ENCODE measurements at places on chromosomes 5 and 9.

GRCh38 chr9:87184956-87185642, 237.8 kb upstream of the GAS1 start:
- no peak for DNase-seq

DNA sequence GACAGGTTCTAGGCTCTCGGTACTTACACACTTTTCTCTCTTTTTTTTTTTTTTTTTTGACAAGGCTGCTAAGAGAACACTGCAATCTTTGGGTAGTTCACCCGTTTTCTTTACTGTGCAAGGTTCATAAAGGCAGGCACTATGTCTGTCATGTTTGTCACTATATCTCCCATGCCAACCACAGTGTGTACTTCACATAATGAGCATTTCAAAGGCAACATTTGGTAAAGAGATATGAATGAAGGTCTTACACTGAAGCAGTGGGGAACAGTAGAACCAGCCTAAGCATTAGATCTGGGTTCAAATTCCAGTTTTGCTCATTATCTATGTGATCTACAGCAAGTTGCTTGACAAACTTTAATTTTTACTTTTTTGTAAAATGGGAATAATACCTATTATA, 1.5 kb upstream of the HMGCR start:
- DNase-seq = no peak

- no peak for DNase-seq
Measured at GRCh38 chr5:17106521-17106920, 110.9 kb upstream of the BASP1 start.

DNA sequence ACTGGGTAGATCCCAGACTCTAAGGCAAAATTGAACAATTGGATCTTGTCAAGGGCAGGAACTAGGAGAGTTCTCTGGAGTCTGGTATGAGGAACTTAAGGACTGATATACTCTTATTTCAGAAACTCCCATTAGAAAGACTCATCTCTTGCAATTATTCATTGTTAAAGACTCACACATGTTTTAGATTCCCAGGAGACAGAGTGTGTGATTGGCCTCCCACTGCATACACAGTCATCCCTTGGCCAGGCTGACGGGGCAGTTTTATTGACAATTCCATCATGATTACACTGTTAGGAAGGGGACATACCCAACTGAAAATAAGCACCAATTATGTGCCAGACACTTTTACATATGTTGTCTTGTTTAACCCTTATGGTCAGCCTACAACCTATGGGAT, 347.2 kb downstream of the DMAC1 start:
- DNase-seq = no peak

DNA sequence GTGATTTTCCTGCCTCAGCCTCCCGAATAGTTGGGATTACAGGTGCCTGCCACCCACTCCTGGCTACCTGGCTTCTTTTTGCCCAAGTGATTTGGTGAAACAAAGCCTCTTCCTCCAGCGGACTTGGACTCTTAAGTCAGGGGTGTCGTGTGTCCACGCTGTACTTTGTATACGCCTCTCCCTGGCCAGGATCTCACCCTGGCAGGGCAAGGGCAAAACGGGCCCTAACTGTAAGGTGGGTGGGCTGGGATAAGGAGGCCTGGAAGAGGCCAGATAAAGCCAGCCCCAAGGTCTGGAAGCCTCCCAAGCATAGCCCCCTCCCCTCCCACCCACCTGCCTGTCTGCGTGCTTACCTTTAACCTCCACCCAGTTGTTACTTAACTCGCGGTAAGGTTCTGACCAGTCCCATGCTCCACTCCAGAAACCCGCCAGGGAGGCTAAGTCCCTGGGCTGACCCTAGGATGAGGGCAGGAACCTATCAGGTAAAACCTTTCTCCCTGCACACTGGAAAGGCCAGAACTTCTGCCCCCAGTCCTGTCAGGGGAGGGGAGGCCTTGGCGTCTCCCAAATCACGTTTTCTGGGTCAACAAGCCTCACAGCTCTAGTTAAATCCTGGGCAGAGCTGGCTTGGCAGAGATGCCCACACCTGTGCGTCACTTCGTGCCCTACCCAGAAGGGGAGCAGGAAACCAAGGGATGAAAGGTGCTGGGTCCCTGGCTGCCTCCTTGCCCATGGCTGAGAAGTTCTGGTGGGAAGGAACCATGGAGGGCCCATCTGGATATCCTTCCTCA, 8.4 kb downstream of the CDK9 start:
- no peak for DNase-seq

- DNase-seq = no peak
Measured at GRCh38 chr5:134005417-134006061, 764 bp upstream of the VDAC1 start.

GRCh38 chr9:98532574-98532973, 176.2 kb downstream of the GABBR2 start:
- no peak for DNase-seq

DNA sequence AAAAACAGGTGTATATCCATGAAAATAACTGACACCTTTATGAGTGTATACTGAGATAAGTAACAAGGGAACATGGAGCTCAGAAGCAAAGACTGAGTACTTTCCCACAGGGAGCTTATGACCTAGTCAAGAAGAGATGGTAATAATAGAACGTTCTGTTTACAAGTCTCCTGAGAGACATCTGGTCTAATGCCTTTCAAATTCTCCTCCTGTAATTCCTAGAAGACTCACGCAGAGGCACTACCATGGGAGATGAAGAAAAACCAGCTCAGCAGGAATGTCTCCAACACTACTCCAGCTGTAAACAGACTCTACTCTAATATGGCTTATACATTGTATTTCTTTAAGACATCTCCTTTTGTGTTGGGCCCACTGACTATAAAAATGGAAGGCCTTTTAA, 503.6 kb upstream of the TUSC1 start:
- DNase-seq = no peak

GRCh38 chr9:11469745-11470144, 856.9 kb upstream of the PTPRD start:
- no peak for DNase-seq

GRCh38 chr9:126956917-126957686, 42.5 kb downstream of the RALGPS1 start:
- DNase-seq = no peak

DNA sequence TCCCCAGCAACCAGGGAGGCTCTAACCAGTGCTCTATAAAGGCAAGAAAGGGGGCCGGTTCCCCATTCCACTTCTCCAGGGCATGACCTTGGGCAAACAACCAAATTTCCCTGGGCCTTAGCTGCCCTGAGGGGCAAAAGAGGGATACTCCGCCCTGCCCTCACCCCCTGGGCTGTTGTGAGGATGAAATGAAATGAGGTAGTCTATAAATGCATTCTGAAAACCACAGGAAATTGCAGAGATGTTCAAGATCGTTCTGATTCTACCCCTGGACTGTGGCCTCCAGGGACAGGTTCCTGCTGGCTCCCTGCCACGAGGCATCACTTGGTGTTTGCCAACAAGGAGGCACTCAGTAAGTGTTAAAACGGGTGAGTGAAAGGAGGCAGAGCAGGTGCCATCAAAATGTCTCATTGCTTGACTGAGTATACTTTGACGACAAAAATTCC, 5.7 kb downstream of the RAPGEF1 start:
- DNase-seq = no peak

GRCh38 chr5:67647772-67648171, 451.2 kb upstream of the CD180 start:
- DNase-seq = no peak

- DNase-seq = no peak
Measured at GRCh38 chr5:121171834-121172233, 679.8 kb upstream of the FTMT start.

DNA sequence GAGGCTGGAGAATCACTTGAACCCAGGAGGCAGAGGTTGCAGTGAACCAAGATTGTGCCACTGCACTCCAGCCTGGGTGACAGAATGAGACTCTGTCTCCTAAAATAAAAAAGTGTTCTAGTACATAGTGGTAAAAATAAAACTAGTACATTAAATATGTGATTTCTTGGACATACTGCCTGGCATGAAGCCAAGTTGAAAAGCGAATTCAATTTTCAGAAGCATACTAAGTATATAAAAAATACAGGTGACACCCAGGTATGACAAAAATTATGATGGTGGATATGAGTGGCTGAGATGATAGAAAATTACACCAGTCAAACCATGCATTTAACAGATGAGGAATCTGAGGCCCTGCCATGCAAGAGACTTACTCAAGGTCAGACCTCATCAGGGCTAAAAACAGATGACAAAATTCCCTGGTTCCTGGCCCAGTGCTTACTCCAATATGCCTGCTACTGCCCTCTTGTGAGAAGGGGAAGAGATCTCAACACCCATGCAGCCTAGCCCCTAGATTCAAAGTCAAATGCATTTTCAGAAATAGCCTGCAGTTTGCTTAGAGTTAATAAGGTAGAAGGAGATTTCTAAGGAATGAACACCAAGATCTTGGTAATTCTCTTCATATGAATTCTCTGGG, 46.6 kb upstream of the GNPDA1 start:
- DNase-seq = no peak

DNA sequence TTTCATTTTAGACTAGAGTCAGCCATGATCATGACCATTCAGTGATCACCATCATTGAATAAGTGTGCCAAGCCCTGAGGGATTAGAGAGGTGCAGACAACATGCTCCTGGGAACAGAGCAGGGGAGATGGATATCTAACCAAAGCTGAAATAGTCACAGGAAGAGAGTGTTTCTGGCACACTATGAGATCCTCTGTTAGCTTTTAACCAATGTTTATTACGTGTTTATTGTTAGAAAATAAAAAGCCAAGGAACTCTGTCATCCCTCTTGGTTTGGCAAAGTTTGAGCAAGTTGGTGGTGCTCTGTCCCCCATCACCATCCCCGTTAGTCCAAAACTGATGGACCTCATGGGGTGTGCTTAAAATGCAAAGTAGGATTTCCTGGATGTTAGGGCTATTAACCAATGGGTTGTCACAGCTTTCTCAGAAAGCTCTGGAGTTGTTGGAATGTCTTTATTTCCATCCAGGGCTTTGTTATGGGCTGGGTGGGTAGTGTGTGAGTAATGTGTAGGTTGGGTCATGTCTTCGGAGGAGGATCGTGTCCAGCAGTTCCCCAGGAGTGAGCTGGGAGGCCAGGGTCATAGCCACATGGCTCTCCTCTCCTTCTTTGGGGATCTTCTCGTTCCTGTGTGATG, 34.9 kb downstream of the SLC28A3 start:
- DNase-seq = no peak

DNA sequence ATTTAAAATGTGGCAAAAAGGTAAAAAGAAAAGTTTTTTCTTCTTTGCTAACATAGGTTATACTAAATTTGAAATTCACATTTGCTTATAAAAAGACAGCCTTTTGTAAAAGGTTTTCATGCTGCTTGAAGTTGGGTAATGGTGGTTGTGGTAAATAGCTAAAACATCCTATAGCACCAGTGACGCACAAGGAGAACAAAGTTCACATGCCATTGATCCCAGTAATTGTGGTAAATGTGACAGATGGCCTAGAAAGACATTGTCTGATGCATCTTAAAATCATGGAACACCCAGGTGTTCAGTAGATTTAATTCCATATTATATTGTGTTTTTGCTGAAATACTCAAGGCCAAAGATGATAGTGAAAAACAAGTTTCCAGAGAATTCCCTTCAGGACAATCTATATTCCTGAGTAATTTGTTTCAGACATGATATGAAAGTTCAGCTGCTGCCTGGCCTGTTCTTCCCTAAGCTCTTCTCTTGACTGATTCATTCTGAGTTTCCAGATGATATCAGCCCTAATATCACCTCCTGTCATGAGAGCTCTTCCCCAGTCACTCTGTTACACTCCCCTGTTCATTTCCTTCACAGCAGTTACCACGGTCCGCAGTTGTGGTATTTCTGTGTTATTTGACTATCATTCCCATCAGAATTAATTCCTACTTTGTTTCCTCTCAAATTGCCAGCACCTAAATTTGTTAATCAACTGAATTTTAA, 4.6 kb upstream of the FBXL17 start:
- DNase-seq = no peak

DNA sequence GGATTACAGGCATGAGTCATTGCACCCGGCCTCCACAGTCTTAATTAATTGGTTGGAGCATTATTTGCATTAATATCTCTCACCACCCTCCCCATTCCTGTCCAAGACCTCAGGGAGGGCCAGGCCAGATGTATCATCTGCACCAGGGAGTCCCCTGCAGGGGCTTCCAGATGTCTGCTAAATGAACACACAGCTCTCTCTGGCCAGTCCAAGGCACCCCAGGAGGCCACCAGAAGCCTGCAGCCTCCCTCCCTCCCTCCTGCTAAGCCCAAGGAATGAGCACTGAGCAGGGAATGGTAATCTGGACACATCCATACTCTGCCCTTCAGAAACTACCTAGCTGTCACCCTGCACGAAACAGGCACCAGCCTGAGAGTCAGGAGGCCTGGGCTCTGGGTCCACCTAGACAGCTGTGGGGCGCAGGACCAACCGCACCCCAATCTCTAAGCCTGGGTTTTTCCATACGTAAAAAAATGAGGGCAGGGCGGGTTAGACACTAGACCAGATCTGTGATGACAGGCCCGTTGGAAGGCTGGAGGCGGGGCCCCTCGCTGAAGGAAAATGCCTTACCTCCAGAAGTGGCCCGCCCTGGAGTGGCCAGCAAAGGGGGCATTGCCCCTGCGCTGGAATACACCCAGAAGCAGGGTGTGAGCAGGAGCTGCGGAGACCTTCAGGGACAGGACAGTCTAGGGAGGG, 8.3 kb downstream of the CIZ1 start:
- no peak for DNase-seq

DNA sequence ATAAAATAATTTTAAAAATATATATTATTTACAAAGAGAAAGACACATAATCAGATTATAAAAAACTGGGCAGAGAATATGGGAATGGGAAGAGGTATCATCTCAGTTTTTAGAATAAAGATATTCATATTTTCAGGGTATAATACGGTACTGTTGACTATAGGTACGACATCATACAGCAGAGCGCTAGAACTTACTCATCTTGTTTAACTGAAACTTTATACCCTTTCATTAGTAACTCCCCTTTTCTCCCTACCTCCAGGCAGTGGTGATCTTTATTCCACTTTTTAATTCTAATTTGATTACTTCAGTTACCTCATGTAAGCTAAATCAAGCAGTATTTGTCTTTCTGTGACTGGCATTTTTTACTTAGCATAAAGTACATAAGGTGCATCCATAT, 742.1 kb downstream of the MTRR start:
- no peak for DNase-seq

DNA sequence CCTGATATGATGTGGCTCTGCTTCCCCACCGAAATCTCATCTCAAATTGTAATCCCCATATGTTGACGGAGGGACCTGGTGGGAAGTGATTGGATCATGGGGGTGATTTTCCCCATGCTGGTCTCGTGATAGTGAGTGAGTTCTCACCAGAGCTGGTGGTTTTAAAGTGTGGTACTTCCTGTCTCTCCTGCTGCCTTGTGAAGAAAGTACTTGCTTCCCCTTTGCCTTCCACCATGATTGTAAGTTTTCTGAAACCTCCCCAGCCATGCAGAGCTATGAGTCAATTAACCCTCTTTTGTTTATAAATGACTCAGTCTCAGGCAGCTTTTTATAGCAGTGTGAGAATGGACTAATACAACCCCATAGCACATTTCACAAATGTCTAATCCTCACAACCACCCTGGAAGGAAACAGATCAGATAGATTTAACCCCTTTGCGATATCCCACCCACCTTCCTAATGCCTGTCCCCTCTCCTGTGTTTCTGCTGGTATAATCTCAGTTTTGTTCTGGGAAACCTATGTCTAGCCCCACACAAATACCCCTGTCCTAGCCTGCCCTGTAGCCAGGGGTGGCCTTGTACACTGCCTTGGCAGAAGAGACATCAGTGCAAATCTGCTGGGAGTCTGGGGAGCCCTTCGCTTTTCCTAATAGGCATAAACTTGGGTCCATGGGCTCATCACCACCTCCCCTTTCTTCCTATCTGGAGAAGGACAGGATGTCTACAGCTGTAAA, 157.0 kb upstream of the RAI14 start:
- DNase-seq = no peak

- DNase-seq = no peak
Measured at GRCh38 chr9:36113999-36114398, 22.5 kb upstream of the GLIPR2 start.
